ENCODE measurements at places on chromosomes 2 and 18.

DNA sequence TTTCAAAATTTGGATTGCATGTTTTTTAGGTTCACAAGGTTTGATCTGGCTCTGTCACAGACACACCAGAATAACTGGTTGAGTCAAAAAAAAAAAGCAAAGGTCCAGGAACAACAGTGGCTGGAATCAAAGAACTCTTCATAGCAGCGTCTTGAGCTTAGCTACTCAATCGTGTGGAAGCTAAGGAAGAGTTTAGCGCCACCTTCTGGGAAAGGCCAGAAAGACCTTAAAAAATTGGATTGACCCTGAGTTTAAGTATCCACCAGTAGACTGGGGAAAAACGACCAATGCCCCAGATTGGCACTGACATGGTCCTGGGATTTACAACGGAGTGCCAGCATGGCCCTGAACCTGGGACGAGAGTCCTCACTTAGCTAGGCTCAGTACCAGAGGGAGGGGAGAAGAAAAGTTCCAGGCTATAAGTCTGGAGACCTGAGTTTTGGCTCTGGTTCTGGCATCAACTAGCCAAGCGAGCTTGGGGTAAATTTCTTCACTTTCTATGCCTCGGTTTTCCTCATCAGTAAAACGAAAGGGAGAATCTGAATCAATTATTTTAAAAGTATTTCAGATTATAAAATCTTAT, 71.1 kb upstream of the TFCP2L1 start:
- peak; percentile 60 for DNase-seq

DNA sequence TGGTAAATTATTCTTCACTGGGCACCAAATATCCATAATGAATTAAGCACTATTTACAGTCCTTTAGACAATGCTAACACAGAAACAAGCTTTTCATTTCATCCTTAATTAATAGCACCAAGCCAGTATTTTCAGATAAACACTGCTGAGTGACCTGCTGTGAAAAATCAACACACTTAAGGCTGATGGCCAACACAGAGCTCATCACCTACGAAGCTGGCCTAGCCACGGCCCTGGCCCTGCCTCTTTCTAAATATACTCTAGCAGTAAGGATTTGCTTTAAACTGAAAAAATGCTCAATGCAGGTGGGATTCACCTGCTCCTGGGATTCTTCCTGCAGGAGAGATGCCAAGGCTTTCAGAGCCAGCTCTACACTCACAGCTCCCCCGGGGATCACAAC, 18.4 kb downstream of the CYB5A start:
- no peak for DNase-seq

DNA sequence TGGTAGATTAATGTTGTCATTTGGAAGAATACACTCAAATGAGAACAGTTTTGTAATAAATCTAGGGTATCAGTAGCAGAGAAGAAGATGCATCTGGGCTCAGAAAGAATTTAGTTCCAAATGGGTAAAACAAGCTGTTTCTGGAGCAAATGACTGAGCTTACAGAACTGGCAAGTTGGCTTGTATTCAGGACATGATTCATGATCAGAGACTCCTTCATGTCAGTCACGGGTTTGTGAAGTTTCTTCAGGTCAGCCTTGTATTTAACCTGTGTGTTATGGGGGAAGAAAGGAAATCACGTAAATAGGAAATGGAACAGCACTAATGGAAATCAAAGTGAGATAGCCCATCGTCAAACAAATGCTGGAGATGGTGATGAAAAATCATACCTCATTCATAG, 109.1 kb downstream of the RIF1 start:
- DNase-seq, result no peak

DNA sequence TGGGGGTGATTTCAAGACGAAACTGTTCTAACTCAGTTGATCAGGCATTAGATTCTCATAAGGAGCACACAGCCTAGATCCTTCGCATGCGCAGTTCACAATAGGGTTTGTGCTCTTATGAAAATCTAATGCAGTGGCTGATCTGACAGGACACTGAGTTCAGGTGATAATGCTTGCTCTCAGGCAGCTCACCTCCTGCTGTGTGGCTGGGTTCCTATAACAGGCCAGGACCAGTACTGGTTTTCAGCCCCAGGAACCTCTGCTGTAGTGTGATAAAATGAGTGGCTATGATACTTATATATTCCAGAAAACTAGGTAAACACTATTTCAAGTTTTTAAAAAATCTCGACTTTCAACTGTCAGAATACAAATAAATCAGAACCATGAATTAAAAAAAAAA, 271.4 kb downstream of the GALNT13 start:
- DNase-seq, result no peak

DNA sequence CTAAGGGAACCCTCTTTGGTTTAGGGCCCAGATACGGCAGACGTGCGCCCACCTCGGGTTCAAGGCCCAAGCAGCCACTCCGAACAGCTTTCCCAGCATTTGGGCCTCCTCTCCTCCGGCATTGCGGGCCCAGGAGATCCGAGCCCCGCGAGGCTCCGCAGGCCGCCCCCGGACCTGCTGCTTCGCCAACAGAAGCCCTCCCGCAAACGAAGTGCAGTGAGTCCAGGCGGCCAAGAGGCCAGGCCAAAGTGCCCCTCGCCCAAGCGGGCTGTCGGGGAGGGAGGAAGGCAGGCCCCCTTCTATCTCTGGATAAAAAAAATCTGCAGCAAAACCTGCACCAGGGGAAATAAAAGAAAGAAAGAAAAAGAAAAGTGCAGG, 6.0 kb downstream of the EN1 start:
- DNase-seq, result no peak

Data from HL-60 (cell line).